ENCODE measurements at places on chromosomes 1 and 21.
A peak's percentile ranks its signal among the peaks of the same experiment; 100 is the strongest.

DNA sequence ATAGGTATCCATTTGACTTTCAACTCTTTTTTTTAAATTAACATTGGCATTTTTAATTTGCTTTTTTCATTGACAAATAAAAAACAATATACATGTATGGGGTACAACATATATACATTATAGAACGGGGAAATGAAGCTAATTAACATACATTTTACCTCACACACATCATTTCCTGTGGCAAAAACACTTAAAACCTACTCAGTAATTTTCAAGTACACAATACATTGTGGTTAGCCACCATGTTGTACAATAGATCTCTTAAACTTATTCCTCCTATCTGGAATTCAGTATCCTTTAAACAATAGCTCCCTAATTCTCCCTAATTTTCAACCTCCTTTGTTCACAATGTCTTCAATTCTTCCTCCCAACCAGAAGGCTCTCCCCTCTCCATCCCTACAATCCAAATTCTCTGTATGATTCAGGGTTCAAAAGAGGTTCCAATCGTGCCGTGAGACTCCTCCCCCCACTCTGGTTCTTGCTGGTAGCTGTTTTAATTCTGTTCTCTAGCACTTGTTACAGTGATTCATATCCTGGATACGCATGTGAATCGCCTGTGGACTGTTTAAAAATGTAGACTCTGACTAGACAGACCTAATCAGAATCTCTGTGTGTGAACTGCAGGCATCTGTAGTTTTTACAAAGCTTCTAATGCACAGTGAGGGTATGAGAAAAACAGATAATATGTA, 87.6 kb upstream of the DUSP10 start:
- DNase-seq = no peak

DNA sequence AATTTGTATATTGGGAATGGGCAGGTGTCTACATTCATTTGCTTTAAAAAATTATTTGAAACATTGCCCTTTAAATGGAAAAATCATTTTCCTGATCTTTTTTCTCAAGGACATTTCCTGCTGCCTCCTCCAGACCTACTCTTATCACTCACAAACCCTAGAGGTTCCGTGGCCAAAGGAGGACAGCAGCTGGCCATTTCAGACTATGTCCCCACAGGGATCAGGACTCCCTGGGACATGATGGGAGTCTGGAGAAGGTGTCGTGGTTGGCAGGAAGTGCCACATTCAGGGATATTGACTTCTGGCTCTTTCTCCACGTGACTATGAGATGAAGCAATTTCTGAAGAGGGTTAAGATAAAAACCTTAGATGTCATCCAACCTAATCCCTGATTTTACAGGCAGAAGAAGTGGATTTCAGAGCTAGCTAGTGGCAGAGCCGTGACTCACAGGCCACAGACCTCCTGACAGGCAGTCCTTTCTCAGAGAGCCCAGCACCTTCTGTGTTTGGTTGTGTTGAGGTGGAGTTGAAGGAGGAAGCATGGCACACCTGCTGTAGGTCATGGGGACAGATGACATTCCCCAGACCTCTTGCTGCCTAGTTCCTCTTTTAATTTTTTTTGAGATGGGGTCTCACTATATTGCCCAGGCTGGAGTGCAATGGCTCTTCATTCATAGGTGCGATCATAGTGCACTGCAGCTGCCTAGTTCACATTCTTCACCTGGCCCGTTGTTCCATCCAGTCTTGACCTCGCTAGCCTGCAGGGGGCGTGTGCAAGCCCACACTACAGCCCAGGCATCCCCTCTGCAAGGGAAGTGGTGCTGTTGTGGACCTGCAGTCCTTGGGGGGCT, 25.5 kb upstream of the IL10 start:
- DNase-seq = no peak

DNA sequence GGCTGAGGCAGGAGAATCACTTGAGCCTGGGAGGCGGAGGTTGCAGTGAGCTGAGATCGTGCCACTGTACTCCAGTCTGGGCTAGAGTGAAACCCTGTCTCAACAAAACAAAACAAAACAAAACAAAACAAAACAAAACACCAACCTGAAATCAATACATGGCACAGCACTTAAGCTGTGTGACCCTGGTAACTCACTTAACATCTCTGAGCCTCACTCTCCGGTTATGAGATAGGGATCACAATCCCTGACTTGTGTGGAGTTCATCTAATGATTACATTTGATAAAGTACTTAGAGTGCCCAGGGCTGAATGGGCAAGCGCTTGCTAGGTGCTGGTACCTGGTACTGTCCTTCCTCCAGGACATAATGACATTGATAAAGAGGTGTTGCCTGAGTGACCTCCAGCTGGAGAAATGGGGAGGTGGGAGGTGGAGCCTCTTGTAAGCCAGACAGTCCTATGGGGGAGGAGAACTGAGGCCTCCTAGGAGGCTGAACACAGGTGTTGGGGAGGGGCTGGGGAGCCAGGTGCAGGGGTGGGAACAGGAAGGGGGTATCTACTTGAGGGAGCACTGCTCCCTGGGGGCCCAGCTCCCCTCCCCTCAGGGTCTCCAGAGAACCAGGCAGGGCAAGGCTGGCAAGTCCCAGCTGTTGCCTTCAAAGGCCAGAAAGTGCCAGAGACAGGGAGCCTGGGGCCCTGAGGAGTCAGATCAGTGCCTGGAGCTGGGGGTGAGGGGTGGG, 17.9 kb downstream of the FOXO6 start:
- DNase-seq = no peak

GRCh38 chr21:45256912-45257672, 30.6 kb downstream of the POFUT2 start:
- peak; percentile 72 for DNase-seq

DNA sequence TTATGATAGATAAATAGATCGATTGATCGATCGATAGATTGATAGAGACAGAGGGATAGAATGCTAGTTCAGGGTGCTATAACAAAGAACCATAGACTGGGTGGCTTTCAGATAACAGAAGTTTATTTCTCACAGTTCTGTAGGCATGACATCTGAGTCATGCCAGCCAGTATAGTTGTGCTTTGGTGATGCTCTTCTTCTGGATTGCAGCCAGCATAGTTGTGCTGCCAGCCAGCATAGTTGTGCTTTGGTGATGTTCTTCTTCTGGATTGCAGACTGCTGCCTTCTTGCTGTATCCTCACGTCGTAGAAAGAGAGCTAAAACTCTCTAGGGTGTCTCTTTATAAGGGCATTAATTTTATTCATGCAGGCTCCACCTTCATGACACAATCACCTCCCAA, 860.8 kb downstream of the BRINP3 start:
- DNase-seq = no peak

- peak; percentile 50 for DNase-seq
Measured at GRCh38 chr1:206039046-206039973, 13.7 kb upstream of the RHEX start.

DNA sequence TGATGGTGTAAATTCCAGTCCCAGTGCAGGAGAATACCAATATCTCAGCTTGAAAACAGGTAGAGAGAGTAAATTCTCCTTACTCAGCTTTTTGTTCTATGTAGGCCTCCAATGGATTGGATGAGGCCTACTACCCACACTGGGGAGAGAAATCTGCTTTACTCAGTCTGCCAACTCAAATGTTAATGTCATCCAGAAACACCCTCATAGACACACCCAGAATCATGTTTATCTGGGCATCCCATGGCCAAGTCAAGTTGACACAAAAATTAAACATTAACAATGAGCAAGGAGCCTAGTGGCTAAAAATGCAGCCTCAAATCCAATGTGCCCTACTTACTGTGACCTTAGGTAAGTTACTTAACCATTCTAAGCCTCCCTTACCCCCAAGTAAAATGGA, 6.9 kb upstream of the HLX start:
- DNase-seq = no peak

DNA sequence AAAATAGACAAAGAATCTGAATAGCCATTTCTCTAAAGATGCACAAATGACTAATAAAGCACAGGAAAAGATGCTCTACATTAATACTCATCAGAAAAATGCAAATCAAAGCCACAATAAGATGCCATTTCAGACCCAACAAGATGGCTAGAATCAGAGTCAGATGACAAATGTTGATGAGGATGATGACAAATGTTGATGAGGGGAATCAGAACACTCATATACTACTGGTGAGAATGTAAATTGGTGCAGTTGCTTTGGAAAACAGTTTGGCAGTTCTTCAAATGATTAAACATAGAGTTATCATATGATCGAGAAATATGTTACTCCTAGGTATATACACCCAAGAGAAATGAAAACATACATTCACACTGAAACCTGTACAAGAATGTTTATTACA, 33.9 kb downstream of the LRRC40 start:
- DNase-seq = no peak

DNA sequence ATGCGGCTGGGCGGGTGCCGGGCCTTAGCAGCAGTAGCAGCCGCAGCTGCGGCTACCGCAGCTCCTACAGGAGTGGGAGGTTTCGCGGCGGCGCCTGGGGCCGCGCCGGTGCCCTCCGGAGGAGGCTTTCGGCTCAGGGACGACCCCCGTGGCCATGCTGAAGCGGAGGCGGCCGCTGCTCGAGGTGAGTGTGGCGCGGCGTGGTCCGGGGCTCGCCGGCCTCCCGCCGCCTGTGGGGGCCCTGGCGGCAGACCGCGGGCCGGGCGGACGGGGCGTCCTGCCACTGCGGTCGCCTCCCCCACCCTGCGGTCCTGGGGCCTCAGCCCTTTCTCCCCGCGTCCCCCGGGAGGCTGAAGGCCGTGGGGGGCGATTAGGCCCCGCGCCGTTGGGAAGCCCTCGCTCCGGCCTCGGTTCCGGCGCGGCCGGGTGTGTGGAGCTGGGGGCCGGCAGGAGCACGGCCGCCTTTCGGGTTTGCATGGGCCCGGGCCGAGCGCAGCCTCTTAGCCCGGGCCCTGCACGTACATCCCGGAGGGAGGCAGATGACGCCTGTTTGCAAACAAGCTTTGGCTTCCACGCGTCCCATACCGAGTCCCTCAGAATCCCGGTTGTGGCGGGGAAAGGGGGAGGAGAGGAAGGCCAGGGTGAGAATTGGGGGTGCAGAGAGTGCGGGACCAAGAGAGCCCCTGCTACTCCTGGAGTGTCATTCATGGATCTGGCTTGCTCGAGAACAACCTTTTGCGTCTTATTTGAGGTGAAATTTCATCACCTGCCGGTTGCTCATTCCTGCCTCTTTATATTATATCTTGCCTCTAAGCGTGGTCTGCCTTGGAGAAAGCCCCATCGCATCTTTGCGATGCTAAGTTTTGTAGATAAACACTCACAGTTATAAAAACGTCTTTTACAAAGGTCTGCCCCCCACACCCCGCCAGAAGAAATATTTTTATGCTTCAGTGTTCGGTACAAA, 613 bp downstream of the ZFYVE9 start:
- DNase-seq = peak; percentile 88

- DNase-seq = no peak
Measured at GRCh38 chr1:115411371-115412063, 73.5 kb upstream of the NGF start.

GRCh38 chr1:6421266-6421665, 1.5 kb upstream of the HES2 start:
- DNase-seq = no peak

DNA sequence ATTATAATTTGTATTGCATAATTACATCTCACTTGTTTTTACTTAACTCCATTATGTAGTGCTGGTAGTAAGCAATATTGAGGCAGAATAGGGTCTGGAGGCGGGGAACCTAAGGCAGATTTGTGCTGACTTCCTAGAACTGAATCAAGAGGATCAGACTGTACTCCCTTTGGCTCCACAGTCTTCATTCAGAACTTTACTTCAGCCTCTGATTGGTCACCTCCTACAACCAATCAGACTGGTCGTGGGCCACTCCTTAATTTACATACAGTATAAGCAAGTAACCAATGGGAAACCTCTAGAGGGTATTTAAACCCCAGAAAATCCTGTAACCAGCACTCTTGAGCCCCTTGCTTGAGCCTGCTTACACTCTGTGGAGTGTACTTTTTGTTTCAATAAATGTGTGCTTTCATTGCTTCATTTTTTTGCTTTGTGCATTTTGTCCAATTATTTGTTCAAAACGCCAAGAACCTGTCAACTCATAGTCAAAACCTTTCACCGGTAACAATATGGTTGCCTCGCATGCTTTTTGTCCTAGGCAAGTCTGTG, 31.6 kb downstream of the ZBTB8OS start:
- no peak for DNase-seq

DNA sequence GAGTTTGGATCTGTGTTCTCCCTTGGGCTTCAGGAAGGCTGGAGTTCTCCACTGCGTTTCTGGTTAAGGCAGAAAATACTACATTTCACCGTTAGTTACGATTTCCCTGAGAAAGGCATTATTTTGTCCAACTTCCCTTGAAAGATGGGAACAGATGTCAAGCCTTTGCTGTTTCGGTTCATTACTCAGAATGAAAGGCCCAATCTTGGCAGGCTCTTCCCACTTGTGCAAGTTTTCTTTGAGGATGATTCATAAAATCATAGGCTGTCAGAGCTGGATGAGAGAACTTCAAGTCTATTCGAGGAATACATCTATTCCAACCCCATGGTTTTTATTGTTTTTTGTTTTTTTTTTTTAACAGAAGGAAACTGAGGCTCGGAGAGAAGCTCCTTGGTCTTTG, 205.2 kb downstream of the GRIK3 start:
- DNase-seq = no peak

DNA sequence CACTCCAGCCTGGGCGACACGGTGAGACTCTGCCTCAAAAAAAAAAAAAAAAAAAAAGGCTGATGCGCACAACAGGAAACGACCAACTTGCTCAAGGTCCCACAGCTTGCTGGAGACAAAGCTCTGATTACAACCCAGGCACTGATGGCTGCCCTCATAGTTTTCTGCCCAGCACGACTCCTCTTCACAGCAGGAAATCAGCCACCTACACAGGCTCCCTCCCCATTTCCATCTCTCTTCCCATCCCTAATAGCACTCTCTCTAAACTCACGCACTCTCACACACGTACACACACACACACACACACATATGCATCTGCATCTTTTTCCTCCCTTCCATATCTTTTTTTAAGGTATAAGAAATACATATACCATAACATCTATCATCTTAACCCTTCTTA, 153.5 kb upstream of the SOD1 start:
- DNase-seq = no peak

DNA sequence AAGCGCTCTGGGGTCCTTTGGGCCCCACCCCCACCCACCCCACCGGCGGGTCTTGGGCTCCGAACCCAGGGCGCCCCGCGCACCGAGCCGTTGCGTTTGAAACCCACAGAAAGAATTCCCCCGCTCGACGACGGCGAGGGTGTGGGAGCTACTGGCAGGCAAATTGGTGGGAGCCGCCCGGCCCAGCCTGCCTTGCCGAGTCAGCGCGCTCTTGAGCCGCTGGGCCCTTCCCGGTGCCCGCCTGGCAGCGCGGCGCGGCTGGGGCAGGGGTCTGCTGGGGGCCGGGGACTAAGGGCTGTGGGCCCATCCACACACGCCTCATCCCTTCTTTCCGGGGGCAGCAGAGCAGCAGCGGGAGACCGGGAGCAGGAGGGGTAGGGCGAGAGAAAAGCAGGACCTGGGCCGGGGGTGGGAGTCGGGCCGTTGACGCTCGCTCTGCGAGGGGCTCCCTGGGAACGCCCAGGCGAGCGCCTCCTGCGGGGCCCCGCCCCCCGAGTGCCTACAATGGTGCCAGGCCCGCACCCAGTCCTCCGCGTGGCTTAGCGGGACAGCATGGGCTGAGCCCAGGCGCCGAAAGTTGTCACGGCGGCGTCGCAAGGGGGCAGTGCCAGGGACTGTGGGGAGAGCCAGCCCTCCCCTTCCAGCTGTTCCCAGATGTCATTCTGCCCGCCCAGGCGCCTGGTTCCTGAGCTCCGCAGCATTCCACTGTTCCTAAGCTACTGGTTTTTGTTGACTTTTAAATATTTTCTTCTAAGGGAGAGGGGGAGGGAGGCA, at the start of gene C1orf94:
TSS of gene C1orf94 (plus strand) at position 78 of the 774 bp plus-strand sequence. CDS start 883 bp downstream, outside the sequence.
- DNase-seq = peak; percentile 33

GRCh38 chr1:89444791-89445190, 79.8 kb upstream of the LRRC8B start:
- DNase-seq = no peak

- no peak for DNase-seq
Measured at GRCh38 chr1:175887521-175887920, 144.1 kb upstream of the TNR start.

GRCh38 chr1:96756789-96757188, 35.2 kb downstream of the PTBP2 start:
- DNase-seq = no peak

Data from eye (tissue), 1 donor.